Cerebellar nuclear complex (tissue), 1 donor: ENCODE measurements at places on chromosomes 13 and 19.

GRCh38 chr19:57748029-57748428 is 1.4 kb downstream of the ZNF776 start:
- no peak for DNase-seq

GRCh38 chr19:50324331-50324730 is 4.8 kb downstream of the KCNC3 start:
- DNase-seq, result no peak

- no peak for DNase-seq
Observed at GRCh38 chr19:49327878-49328544, 3.0 kb upstream of the SLC6A16 start.

DNA sequence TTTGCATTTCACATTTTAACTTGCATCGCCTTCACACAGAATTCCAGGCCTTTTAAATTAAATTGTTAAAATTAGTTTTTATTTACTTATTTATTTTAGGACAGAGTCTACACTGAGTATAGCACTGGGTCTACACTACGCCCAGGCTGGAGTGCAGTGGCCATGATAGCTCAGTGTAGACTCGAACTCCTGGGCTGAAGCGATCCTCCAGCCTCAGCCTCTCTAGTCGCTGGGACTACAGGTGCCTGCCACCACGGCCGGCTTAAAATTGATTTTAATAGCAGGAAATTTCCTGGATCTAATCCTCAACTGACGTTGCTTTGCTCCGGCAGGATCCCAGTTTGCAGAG is 301 bp upstream of the ZNF610 start:
- DNase-seq, result no peak

- no peak for DNase-seq
Observed at GRCh38 chr13:107020393-107020792, 452.5 kb upstream of the ARGLU1 start.

DNA sequence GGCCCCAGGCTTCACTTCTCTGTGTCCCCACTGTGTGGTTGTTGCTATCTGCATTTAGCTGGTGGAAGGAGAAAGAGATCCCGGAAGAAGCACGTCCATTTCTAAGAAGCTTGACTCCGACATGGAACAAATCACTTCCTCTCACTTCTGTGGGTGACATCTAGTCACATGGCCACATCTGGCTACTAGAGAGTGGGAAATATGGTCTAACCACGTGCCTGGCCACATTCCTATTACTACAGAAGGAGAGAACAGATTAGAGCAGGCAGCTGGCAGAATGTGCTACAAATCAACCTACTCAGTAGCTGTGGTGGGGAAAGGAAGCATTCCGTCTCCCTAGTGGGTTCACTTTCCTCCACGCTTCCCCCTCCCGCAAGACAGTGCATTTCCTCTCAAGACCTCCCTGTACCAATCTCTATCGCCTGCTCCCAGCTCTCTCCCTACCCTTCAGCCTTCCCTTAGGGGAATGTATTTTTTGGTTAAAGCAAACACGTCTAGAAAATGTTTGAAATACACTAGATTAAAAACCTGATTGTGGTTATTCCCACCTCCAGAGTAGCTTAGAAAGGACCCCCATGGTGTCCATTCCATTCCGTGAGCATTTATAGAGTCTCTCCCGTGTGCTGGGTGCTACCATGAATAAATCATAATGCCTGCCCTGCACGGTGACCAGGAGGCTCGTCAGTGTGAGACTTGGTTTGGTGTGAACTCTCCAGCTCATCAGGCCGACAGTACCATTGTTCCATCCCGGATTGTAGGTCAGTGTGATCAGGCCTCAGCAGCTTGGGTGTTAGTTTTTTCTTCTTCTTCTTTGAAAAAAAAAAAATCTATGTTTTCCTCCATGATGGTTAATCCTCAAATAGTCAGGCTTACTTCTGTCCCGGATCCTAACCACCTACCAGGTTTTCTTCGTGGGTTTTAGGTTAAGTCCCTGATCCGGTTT is 8.0 kb upstream of the AMER2 start:
- no peak for DNase-seq

GRCh38 chr13:53436396-53436795 is 407.8 kb downstream of the OLFM4 start:
- DNase-seq, result no peak

DNA sequence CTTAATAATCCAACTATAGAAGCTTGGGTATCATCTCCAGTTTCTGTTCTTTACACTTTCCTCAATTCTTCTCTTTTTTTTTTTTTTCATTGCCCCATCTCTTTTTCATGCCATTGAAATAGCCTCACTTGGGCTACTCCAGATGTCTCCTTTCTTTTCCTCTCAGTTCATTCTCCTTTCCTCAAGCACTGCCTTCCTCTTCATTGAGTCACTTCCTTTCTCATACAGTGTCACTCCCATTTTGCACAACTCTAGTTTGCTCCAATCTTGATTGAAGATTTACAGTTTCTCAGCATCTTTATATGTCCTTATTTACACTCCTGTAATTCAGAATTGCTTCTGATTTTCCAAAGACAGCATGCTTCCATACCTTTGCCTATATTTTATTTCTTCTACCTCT is 61.3 kb downstream of the IPO5 start:
- no peak for DNase-seq

GRCh38 chr19:38009650-38010242 is 102.7 kb downstream of the SIPA1L3 start:
- DNase-seq, result no peak

DNA sequence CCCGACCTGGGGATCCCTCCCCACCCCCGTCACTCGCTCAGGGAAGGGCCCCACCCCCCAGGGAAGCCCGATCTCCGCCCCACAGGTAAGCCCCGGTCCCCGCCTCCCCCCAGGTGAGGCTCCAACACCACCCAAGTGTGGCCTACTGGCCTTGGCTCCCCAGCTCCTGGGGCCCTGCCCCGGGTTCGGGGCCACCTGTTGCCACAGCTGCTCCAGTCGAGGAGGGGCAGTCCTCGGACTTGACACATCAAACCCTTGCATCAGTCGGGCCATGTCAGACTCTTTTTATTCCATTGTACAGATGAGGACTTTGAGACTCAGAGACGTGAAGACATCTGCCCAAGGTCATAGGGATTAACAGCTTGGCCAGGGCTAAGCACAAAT is 512 bp downstream of the CC2D1A start:
- DNase-seq, result no peak

DNA sequence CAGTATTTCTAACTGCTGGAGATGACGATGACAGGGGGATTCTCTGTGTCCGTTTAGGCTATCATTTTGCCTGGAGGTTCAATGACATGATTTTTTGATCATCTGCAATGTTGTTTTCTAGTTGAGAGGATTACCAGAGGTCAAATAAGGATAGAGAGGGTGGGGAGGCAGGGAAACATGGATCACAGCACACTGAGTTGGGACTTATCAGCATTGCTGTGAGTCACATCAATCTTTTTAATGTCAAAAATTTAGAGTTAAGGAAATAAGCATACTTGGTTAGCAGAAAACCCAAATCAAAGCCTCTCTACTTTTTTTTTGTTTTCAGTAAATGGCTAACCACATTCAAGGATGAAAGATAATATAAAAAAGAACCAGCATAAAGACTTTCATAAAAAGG is 43.0 kb upstream of the CSNK1A1L start:
- DNase-seq, result no peak
